ENCODE measurements at places on chromosomes 7 and 10.

- no peak for DNase-seq
These were observed 190.9 kb downstream of the RNLS start for GRCh38 chr10:88392222-88392621.

- no peak for DNase-seq
These were observed 674 bp upstream of the FRA10AC1 start for GRCh38 chr10:93703066-93703465.

GRCh38 chr10:92845921-92846320 lies 2.4 kb upstream of the EXOC6 start:
- DNase-seq, result no peak

DNA sequence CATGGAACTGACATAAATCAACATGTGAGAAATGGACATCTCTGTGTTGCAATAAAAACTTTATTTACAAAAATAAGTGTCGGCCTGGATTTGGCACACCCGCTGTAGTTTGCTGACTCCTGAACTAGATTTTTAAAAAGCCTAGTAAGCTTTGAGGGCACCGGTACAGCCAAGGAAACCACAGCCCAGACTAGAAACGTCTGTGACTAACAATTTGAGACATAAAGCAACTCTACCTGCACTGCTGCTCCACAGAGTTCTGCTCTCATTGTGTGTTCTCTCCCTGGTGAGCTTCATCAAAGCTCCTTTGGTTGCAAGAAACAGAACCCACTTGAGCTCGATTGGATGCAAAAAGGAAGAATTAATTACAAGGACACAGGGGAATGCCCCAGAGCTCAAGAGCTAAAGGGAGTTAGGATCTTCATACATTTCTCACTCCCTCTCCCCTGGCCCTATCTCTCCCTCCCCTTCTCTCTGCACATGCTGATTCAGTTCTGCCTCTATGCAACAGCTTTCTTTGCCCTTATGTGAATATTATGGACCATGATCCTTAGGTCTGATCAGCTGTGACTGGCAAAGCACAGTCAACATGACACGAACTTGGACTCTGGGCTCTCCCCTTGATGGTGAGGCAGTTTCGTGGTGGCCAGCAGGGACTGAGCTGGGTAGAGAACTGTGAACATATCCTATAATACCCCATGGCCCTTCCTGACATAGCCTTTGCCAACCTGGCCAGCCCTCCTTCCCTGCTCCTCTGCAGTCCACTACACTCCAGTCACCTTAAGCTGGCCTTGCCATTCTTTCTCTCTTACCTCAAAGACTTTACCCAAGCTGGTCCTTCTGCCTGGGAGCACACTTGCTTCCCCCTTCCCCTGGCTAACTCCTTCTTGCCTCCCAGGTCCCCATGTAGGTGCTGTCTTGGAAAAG lies 77.5 kb upstream of the YAE1 start:
- DNase-seq, result no peak

DNA sequence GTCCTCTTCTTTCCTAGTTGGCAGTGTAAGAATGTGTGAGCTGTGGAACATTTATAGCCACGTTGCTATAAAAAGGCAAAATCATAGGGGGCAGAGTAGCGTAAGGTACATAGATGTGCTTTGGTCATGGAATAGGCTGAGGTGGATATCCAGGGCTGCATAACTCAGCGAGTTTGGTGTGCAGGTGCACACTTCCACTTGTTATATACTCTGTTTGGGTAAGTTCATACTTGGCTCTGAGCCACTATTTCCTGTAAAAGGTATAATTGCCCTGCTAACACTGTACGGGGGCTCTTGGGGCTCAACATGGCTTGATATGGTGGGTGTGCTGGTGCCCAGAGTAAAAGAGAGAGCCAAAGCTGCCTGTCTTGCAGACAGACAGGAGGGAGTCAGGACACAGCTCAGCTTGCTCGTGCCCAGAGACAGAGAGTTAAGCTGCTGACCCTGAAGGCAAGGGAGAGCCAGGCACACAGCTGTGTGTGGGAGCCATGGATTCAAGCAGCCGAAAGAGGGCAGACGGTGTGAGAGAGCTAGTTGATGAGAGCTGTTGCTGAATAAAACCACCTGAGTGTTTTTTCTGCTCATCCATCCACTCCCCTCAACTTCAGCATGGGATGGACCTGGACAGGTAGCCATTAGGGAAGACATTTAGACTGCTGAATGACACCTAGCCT lies 126.7 kb downstream of the DKK1 start:
- no peak for DNase-seq

GRCh38 chr7:48515171-48515570 lies 343.9 kb downstream of the ABCA13 start:
- no peak for DNase-seq

DNA sequence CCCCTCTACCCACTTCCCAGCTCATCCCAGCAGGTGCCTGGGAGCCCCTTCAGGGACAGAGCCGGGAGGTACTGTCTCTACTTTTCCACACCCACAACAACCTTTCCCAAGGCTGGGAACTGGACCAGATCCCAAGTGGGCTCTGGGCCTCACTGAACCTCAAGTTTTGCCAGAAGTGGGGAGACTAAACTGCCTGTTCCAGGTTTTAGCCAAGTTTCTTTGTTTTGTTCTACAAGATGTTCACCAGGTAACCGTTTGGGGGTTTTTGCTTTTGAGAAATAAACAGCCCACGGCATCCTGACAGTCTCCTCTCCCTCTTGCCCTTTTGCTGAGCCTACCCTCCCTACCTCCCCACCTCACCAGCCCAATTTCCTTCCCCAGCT lies 10.6 kb upstream of the EMX2 start:
- no peak for DNase-seq

DNA sequence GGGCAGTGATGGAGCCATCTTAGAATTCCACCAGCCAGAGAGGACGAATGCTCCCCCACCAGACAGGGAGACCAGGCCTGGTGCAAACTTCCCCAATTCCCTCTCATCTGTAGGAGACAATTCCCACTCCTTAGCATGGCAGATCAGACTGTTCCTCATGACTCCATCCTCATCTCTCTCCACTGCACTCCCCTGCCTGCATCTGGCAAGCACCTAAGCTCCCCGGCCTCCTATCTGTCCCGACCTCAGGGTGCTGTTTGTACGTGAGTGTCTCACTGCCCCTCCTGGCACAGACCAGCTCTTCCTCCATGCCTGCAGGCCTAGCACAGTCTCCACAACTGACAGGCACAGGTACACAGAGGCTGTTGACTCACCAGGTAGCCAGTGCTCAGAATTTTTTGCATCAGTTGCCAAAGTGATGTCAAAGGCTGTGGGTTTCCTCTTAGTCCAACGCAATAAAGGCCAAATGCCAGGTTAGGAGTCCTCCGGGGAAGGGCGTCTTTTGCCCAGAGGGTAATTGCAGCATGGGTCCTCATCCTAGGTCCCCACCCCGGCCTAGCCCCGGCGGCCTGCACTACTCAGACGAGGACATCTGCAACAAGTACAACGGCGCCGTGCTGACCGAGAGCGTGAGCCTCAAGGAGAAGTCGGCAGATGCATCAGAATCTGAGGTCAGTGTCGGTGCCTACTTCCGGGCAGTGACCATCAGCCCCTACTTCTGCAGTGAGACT lies 436.8 kb upstream of the FOXK1 start:
- DNase-seq, result no peak

- no peak for DNase-seq
These were observed 30.8 kb upstream of the SMNDC1 start for GRCh38 chr10:110335314-110336064.

- no peak for DNase-seq
These were observed 74.7 kb downstream of the FRMPD2 start for GRCh38 chr10:48199580-48200377.

DNA sequence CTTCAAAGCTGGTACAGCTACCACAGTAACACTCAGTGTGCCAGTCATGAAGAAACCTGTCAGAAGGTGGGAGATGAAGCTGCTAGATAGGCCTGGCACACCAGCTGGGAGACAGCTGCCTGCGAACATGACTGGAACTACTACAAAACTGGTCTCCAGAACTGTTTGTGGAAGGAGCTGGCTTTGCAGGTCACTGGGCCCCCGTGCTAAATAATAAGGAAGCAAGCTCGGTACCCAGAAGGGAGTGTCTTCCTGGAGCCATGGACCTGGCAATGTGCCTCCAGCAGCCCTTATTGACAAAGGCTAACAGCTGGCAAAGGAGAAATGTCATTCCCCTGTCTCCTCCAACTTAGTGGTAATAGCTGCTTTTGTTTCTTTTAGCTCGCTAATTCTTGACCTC lies 1217.6 kb upstream of the LRRN3 start:
- no peak for DNase-seq

DNA sequence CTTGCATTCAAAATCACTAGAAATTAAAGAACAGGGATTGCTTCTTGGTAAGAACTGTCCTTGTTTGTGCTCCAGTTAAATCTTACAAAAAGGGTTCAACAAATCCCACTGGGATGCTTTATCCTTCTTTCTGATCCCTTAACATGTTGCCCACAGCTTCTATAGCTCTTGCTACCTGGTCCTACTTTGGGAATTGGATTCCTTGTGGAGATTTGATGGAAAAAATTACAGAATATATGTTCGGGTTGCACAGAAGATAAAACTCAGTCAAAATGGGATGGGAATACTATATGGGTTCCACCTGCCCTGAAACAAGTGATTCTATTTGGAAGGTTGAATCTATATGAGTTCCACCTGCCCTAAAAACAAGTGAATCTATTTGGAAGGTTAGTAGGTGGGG lies at the start of gene OR2A25:
Gene OR2A25, plus strand, starts transcription at position 301 of the 400 bp plus-strand sequence. CDS start 4,409 bp downstream, outside the sequence.
- DNase-seq, result no peak

DNA sequence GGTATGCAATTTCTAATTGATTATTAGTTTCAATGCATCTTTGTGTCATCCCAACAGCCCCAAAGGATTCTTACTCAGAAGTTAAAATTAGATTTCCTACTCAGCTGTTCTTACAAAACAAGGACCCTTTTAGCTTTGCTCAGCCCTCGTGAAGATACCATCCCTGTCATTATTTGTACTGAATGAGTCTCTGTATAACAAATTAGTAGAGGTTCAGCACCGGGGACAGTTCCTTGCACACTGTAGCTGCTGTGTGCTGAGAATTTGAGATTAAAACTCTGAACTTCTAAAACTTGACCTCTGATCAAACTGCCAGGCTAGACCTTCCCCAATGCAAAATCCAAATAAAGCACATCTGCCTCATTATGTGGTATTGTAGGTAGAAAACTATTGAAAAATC lies 299.1 kb downstream of the LHFPL3 start:
- DNase-seq, result peak; percentile 39

- DNase-seq, result no peak
These were observed 151.5 kb downstream of the RNF216 start for GRCh38 chr7:5629941-5630340.

GRCh38 chr10:120632047-120632446 lies 175.0 kb downstream of the PLPP4 start:
- no peak for DNase-seq

DNA sequence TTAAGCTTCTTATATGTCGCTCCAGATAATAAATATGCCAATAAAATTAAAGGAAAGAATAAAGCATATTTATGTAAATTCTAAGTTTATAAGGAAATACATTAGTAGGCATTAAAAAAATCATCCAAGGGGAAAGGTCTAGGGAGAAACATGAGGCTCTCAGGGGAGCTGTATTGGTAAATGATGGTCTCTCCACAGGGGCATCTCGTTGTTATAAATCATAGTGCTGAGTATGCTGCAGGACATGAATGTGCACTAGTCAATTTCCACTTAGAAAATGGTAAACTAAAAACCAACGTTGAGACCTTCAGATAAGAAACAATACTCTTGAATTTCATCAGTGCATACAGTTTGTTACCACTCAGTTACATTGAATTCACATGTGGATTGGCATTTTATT lies 194.0 kb upstream of the AHR start:
- DNase-seq, result no peak

DNA sequence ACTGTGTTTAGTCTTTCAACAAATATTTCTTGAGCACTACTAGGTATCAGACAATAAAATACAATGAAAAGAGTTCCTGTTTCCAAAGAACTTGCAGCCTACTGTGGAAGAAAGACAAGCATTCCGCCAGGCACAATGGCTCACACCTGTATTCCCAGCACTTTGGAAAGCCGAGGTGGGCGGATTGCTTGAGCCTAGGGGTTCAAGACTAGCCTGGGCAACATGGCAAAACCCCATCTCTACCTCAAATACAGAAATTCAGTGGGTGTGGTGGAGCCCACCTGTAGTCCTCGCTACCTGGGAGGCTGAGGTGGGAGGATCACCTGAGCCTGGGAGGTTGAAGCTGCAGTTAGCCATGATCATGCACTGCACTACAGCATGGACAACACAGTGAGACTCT lies 6.1 kb downstream of the SVOPL start:
- DNase-seq, result no peak

DNA sequence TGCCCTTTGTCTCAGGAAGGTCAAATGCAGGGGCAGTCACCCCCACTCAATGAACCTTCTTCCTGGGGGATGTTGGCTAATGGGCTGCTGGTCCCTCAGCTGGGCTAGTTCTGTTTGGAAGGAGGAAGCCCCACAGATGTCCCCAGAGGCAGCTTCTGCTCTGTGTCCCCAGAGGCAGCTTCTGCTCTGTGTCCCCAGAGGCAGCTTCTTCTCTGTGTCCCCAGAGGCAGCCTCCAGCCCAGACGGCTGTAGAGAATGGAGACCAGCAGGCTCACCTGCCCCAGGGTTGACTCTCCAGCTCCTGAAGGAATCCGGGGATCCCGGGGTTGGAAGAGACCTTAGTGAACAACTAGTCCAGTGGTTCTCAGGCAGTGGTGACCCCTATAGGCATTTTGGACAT lies 62.5 kb upstream of the LEP start:
- DNase-seq, result no peak
